ENCODE measurements at places on chromosomes 7 and 10.

- DNase-seq, result no peak
These were observed 232.5 kb downstream of the MAD1L1 start for GRCh38 chr7:2000153-2000687.

- no peak for DNase-seq
These were observed 18.6 kb downstream of the ANKRD61 start for GRCh38 chr7:6049780-6050179.

DNA sequence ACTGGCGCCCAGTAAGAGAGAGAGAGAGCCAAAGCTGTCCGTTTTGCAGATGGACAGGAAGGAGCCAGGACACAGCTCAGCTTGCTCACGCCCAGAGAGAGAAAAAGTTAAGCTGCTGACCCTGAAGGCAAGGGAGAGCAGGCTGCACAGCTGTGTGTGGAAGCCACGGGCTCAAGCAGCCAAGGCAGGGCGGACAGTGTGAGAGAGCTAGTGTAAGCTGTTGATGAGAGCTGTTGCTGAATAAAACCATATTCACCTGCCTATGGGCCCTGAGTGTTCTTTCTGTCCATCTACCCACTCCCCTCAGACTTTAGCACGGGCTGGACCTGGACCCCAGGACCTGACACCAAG, 5.4 kb downstream of the INMT start:
- DNase-seq, result no peak

- DNase-seq, result no peak
These were observed 2.5 kb upstream of the MUC3A start for GRCh38 chr7:100946766-100947365.

DNA sequence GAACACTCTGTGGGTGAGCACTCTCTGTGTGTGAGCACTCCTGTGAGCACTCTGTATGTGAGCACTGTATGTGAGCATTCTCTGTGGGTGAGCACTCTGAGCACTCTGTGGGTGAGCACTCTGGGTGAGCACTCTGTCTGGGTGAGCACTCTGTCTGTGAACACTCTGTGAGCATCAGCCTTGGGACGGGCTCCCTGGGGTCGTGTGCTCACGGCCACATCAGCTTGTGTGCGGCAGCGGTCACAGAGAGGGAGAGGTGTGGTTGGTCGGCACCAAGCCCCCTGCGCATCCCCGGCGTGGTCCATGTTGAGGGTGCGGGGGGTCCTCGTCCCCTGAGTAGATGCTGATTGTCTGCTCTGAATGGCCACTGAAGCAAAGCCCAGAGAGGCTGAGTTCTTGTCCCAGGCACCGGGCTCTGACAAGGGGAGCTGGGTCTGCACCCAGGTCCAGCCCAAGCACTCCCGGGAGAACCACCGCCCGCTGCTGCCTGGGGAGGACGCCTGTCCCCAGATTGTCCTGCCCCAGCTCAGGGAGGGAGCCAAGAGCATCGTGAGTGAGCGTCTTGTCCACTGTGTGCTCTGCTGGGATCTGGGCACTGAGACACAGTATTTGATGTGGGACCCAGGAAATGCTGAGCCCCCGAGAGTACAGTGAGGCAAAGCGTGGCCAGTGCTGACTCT, 143.7 kb downstream of the DNAJB6 start:
- no peak for DNase-seq

GRCh38 chr10:29256019-29256418, 32.9 kb upstream of the LYZL1 start:
- DNase-seq, result no peak

- no peak for DNase-seq
These were observed 293.5 kb upstream of the IMMP2L start for GRCh38 chr7:111855842-111856227.

DNA sequence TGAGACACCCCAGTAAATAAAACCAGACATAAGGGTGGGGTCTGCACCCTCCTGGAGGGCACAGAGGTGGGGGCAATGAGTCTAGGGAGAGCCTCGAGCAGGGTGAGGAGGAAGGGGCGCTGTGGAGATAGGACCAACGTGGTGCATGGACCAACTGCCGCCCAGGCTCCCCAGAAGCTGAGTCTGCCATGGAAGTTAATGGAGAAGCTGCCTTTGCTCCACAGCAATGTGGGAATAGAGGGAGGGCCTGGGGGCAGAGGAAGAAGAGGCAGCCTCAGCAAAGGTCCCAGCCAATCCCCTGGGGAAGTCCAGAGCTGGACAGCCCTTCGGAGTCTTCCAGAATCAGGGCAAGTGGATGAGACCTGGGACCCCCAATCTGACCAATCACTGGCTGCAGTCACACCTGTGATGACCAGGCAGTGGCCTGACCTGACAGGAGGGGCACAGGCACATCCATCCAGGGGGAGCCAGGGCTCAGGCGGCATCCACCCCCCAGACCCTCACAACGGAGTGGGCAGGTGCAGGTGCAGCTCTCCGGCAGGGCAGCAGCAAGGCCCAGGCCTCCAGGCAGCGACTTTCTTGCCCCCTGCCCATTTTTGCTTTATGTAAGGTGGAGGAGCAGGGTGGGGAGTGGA, 242.2 kb upstream of the PPP2R2D start:
- no peak for DNase-seq

GRCh38 chr10:56583316-56583715, 222.3 kb upstream of the ZWINT start:
- no peak for DNase-seq

GRCh38 chr10:17882557-17882956, 69.2 kb upstream of the SLC39A12 start:
- DNase-seq, result no peak

- no peak for DNase-seq
These were observed 68.9 kb downstream of the HTR7 start for GRCh38 chr10:90788968-90789367.

DNA sequence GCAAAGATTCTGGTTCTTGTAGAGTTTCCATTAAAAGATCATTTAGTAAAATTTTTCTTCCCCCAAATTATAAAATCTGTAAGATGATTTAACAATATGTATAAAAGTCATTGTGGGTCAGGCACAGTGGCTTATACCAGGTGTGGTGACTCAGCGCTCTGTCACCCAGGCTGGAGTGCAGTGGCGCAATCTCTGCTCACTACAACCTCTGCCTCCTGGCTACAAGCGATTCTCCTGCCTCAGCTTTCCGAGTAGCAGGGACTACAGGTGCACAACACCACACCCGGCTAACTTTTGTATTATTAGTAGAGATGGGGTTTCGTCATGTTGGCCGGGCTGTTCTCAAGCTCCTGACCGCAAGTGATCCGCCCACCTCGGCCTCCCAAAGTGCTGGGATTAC, 68.0 kb downstream of the SEPTIN14 start:
- DNase-seq, result no peak

DNA sequence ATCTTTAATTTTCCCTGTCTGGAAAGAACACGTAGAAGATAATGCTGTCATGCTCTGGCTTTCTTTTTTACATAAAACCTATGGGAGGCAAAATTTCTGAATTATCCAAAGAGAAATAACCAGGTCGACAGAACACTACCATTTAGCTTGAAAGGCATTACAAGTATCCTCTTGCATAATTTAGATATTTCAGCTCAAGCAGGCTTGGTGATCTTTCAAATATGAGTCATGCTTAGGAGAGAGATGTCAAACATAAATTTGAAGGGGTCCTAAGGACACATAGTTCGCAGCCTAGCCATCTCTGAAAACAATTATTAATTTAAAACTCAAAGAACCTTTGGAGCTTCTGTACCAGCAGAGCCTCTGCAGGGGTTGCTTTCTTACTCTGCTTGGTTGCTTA, 100.9 kb downstream of the FAS start:
- no peak for DNase-seq

DNA sequence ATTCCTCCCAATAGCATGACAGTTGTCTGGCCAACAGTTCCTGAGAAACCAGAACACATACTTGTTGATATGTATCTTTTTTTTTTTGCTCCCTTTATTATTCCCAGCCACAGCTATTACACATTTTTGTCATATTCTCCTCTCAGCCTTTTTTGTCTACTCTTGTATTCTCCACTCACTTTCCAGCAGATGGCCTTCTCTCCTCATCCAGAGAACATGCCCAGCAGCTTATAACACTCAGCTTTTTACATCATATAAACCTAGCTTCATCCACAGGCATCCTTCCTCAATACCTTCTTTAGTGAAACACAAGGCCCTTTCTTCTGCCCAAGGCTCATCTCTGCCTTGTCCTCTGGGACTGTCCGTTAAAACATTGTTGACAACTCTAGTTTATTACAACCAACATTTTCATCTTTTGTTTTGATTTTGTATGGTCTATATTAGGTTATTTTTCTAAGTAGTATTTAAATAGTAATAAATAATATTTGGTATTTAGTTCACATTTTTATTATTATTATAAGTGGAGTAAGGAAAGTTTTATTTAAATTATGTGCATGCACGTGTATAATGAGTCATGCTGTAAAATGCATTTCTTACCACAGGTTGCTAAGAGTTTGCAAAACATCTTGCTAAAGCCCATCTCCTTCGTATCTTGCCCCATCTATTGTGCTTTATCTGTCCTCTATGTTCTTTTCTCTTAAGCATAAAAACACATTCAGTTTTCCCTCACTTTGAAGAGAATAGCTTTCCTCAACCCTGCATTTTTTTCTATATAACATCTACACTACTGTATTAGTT, 101.5 kb downstream of the ORC5 start:
- no peak for DNase-seq

GRCh38 chr10:61754587-61755550, 92.1 kb downstream of the CABCOCO1 start:
- no peak for DNase-seq

DNA sequence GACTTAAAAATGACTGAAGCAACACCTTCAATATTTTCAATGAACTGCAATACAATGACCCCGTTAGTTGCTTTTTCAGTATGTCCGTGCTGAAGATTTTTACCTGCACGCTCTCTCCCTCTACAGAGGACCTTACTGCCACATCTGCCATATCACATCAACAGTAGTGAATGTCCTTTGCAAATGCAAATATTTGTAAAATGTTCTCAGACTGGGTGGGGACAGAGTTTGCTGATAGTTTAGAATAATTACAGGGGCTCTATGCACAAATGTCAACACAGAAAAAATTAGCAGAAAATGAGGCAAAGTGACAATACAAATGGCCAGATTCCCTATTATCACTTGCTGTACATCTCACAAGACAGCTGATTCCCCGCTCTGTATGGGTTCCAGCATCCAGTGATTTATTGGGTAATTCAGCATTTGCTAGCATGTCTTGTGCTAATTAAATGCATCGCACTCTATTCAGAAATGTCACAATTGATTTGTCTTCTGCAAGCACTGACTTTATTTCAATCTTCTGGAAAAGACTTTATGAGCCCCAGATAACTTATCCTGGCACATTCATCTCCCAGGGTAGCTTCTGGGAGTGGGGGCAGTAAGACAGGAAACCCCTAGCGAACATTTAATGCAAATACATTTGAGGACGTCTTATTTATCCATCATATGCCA, 69.1 kb upstream of the PTER start:
- DNase-seq, result no peak

DNA sequence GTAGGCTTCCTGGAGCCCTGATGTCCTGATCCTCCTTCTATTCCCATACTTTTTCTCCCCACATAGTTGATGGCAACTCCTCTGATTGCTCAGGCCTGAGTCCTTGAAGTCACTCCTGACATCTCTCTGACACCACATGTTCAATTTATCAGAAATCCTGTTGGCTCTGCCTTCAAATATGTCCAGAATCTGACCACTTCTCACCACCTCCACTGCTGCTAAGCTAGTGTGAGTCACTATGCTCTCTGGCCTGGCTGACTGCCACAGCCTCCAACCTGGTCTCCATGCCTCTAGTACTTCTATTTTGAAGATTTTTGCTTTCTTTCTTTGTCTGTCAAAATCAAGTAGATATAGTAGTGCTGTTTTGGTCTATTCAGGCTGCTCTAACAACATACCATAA, 53.0 kb downstream of the TMEM229A start:
- DNase-seq, result no peak

DNA sequence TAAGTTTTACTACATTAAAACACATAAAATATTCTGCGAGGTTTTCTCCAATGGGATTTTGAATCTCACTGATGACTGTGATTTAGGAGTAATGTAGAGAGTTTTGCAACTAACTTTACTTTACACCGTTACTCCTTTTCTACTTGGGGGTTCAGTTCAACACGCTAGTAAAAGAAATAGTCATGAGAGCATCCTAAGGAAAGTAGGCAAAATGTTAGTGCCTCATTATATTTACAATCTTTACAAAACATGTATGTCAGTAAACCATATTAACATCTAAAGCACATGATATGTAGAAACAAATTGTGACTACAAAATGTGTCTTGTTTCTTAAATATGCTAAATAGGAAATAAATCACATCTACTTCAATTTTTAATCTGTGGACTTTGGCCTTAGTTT, 6.0 kb downstream of the MEOX2 start:
- DNase-seq, result no peak

DNA sequence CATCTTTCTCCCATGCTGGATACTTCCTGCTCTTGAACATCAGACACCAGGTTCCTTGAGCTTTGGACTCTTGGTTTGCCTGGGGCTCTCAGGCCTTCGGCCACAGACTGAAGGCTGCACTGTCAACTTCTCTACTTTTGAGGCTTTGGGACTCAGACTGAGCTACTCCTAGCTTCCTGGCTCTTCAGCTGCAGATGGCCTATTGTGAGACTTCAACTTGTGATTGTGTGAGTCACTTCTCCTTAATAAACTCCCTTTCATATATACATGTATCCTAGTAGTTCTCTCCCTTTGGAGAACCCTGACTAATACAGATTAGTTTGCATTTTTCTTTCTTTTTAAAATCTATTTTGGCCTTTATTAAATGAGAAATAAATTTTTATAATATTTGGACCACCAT, 276.2 kb upstream of the SEMA3C start:
- no peak for DNase-seq

DNA sequence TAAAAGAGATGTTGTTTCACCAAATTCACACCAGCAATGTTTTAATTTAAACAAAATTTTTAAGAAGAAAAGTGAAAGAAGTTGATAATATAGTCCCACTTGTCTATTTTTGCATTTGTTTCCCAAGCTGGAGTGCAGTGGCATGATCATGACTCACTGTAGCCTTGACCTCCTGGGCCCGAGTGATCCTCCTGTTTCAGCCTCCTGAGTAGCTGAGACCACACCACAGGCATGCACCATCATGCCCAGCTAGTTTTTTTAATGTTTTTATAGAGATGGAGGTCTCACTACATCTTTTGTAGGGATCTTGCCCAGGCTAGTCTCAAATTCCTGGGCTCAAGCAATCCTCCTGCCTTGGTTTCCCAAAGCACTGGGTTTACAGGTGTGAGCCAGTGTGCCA, 14.1 kb upstream of the NDUFA5 start:
- no peak for DNase-seq

DNA sequence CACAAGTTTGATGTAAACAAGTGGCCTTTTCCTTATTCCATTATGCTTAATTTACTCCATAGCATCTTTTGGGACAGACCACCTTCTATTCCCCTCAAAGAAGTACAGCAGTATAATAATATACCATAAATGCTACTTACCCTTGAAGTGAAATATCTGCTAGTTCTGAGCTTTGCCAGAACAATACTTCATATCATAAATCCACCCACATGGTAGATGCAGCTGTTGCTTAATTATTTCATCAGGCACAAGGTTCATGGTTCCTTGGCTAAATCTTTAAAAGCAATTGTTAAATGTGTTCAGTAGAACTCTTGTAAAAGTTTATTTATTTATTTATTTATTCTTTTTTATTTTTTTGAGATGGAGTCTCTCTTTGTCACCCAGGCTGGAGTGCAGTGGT, 32.9 kb downstream of the CSTF2T start:
- DNase-seq, result no peak

- DNase-seq, result no peak
These were observed 32.7 kb upstream of the KLHL7 start for GRCh38 chr7:23072922-23073321.

Measured in stimulated activated CD4-positive, alpha-beta T cell treated with anti-CD3 and anti-CD28 coated beads, TNF-alpha, amount 100 ng/mL, for 4 hours (primary cell).